Inflammatory macrophage (primary cell): ENCODE measurements at places on chromosomes 3 and 15.

DNA sequence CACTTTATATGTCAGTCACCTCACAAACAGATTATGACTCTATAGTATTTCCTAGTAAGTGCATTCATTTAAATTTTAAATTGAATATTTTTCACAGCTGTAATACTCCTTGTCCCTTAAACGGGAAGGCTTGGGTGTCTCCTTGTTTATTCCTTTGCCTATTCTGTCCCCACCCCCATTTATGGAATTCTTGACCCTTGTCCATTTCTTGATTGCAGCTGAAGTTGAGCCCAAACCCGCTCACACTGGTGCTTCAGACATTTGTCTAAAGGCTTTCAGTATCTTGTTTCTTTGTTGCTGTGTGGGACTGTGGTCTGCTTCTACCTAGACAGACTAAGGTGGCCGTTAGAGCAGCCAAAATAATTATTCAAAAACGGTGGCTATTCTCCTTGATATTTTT is 449.7 kb downstream of the FOXP1 start:
- DNase-seq, result no peak

DNA sequence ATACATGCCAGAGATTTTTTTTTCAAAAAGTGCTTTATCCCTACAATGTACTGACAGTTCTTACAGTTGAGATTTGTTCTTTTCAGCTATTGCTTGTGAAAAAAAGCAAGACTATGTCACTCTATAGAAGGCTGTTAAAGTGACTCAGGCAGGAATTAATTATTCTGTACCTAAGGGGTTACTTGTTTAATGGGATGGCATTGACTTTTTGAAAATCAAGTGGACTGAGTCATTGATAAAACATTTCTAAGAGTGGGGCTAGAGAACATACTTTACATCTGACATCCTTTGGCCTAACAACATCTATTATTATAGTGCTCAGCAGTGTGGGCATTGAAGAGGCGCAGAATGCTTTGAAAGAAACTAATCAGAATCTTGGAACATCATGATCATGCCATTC is 34.3 kb downstream of the INTS14 start:
- no peak for DNase-seq

DNA sequence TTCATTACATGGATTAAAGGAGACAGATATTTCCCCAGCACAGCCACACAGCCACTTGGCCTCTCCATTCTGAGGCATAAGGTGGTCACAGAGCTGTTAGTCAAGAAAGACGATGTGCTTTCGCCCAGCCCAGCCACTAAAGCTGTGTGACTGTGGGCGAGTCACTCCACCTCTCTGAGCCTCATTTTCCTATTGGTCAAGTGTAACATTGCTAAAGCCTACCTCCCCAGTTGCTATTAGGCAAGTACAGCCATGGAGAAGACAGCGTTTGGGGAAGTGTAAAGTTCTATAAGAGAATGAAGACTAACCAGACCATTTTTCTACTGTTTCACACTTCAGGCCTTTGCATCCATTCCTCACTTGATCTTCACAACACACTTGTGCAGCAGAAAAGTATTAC is 24.1 kb downstream of the TMEM40 start:
- peak; percentile 85 for DNase-seq

- DNase-seq, result no peak
These were observed 134.7 kb downstream of the P3H2 start for GRCh38 chr3:189985948-189986347.

- DNase-seq, result no peak
These were observed 41.5 kb downstream of the ABHD17C start for GRCh38 chr15:80736560-80736959.

- no peak for DNase-seq
These were observed 5.1 kb downstream of the RASA2 start for GRCh38 chr3:141491929-141492328.

DNA sequence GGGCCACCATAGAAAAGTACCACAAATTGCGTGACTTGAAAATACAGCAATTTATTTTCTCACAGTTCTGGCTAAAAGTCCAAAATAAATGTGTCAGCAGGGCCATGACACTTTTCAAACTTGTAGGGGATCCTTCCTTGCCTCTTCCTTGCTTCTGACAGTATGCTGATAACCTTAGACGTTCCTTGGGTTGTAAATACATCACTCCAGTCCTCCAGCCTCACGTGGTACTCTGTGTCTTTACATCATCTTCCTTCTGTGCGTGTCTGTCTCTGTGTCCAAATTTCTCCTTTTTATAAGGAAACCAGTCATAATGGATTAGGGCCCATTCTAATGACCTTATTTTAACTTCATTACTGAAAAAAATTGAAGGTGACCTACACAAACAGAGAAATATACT is 7.4 kb downstream of the RNF168 start:
- DNase-seq, result no peak

- DNase-seq, result no peak
These were observed 10.1 kb downstream of the MNS1 start for GRCh38 chr15:56454836-56455235.

GRCh38 chr3:34364335-34364734 is 565.9 kb downstream of the PDCD6IP start:
- DNase-seq, result peak; percentile 68

GRCh38 chr15:88238618-88239430 is 17.7 kb downstream of the NTRK3 start:
- no peak for DNase-seq

- DNase-seq, result no peak
These were observed 7.7 kb upstream of the SCN10A start for GRCh38 chr3:38823722-38824121.

DNA sequence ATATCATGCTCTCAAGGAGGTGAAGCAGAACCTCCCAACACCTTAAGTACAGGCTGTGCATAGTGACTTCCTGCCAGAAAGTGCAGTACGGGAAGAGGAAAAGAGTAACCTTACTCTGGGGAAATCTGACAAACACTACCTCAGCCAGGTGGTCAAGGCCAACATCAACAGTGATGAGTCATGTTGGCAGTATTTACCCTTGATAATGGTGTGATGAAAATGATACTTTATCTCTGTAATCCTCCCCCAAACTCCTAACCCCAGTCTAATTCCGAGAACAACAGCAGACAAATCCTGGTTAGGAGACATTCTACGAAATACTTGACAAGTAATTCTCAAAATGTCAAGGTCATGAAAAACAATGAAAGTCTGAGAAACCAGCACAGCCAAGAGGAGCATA is 26.5 kb downstream of the ANKDD1A start:
- DNase-seq, result no peak

- DNase-seq, result no peak
These were observed 96.0 kb downstream of the GTPBP8 start for GRCh38 chr3:113086560-113087461.

DNA sequence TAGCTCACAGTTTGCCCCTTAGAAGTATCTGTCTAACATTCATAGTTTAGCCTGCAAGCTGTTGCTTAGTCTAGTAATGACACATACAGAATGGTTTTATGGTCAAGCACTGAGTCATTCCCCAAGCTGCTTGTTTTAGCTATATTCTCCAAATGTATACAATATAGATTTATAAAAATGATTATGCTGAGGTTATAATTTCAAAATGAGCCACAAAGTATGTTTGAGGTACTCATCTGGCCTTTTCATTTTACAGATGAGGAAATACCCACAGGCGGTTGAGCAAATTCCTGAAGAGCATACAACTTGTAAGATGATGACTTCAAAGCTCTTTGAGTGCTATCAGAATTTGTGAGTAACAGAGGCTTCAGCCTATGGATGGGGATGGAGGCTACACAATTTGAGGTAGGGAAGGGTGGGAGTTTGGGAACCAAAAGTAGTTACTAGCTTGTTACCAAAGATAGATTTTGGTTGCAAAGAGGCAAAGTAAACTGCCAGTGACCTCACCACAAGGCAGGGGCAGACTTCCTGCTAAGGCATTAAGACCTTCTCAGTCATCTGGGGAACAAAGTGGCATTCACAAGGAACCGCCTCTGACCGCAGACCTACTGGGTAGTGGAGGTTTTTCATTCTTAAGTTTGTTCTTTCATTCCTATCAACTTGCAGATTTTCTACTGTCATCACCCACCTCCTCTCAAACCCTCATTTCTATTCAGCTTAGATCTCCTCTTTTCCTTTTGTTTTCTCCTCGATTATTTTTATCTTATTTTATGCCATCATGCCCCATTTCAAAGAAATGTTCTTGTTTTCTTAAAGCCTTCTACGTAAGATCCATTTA is 257.2 kb upstream of the NECTIN3 start:
- DNase-seq, result no peak

GRCh38 chr3:49787182-49787464 is 781 bp upstream of the IP6K1 start:
- DNase-seq, result no peak

GRCh38 chr15:61682891-61683735 is 377.1 kb downstream of the VPS13C start:
- no peak for DNase-seq

DNA sequence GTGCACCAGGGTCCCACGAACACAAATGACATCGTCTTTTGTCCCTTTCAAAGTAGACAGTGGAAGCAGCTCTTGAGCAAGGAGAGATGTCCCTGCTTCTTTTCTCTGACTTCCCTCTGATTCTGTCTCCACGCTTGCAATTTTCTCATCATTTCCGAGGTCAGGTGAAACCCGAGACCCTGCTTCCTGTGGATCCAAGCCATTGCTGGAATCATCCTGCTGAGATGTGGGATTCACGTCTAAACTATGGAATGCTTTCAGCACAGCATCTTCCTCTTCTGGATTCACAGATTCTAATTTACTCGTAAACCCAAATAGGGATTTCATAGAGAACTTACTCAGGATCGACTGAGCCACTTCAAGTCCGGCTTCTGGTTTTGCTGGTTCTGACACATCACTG is 127.1 kb downstream of the FMN1 start:
- no peak for DNase-seq

DNA sequence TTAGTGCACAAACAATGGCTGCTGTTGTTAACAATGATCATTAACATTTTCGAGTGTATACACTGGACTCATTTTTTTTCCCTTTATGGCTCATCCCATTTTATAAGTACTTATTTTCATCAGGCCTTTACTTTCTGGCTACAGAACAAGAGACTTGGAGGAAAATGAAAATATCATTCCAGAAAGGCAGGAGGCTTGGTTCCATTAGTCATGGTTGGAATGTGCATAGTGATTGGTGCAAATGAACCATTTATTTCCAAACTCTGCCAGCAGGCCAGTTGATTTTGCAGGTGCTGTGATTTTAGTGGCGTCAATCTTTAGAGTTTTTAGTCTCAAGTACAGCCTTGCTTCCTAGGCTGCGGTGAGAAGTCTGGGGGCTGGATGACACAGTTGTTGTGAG is 151.8 kb downstream of the ITPR1 start:
- DNase-seq, result no peak

GRCh38 chr3:136804813-136805212 is 14.1 kb upstream of the SLC35G2 start:
- no peak for DNase-seq

DNA sequence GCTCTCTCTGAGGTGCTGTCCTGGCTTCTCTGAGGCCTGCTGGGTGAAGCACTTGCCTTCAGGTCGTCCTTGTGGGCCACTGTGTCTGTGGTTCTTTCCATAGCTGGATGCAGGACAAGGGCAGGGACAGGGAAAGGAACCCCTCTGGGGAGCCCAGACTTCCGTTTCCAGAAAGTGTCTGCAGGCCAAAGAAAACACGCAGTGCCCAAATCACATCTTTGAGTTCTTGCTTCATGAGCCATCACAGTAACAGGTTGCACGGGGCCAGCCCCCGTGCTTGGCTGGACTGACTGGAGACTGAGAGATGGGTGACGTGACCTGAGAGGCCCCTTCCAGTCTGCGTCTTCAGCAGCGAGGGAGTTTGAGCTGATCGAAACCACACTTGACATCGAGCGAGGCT is 115.8 kb downstream of the GABRG3 start:
- no peak for DNase-seq

DNA sequence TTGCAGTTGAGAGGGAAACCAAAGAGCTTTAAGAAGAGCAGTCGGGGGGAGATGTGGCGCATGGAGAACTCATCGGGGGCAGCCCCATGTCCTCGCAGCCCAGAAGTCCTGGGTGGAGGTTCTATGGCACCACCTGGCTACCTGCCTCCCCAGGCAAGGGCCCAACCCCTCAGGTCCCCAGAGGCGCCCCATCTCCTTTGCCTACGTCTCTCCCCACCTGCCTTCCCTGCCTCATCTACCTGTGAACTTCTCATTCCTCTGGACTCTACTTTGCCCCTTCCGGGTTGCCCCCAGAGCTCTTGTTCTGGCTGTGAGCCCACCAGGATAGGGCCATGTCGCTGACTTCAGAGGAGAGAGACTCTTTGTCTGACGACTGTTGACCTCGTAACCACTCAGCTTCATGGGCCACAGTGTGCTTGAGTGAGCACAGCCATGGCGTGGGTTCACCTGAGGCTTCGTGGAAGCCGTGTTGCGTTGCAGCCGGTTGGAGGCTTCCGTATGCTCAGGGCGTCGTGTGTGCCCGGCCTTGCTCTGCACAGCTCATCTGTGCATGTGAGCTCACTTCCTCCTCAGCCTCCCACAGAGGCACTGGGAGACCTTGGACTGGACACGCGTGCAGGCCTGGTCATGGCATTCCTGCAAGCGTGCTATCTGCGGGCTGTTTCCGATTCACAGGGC is 13.4 kb downstream of the APBA2 start:
- no peak for DNase-seq

DNA sequence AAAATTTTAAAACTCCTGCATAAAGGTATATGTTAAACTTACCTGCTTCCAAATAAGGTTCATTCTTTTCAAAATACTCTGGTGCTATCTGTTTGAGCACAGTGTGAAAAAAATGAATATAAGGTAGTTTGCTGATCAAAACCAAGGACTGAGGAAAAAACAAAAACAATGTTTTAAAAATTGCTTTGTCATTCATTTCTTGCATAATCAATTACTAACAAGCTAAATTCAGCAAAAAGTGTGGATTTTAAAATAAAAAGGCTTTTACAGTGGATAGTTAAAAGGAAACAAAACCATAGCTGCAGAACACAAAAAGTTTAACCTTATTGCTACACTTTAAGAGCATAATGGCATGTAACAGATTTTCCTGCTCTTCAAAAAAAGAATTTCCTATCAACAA is 31.5 kb downstream of the DENND6A start:
- DNase-seq, result no peak

- DNase-seq, result peak; percentile 61
These were observed 69.6 kb downstream of the EPHB1 start for GRCh38 chr3:134864636-134865035.

GRCh38 chr3:77042343-77042742 is 2.4 kb downstream of the ROBO2 start:
- DNase-seq, result no peak

GRCh38 chr15:101206176-101206591 is 45.7 kb downstream of the CHSY1 start:
- DNase-seq, result peak; percentile 49

GRCh38 chr3:104575634-104576033 is 791.1 kb upstream of the ALCAM start:
- DNase-seq, result no peak

GRCh38 chr3:188188911-188189310 is 35.0 kb downstream of the LPP start:
- DNase-seq, result no peak
